Activated CD8-positive, alpha-beta T cell treated with anti-CD3 and anti-CD28 coated beads, Interleukin-2, amount 10 ng/mL, durations not matched to agents 7 days and 5 days (primary cell): ENCODE measurements at places on chromosomes 5 and 9.

DNA sequence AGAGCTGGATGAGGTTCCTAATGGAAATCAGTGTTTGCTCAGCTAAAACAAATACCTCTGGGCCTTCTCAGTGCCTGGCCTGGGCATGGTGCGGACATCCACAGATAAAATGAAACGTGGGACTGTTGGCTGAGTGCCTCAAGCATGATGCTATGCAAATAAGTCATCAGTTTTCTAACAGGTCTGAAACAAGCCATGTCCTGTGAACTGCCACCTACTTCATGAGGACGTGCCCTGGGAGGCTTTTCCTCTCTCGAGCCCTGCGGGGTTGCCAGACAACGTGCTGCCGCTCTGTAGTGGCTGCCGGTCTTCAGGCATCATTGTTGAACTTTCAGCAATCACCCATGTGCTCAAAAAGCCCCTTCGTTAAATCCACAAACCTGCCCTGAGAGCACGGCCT is 240.4 kb upstream of the IRX2 start:
- DNase-seq: no peak

- DNase-seq: no peak
Measured at GRCh38 chr5:97049175-97049574, 93.2 kb downstream of the LIX1 start.

DNA sequence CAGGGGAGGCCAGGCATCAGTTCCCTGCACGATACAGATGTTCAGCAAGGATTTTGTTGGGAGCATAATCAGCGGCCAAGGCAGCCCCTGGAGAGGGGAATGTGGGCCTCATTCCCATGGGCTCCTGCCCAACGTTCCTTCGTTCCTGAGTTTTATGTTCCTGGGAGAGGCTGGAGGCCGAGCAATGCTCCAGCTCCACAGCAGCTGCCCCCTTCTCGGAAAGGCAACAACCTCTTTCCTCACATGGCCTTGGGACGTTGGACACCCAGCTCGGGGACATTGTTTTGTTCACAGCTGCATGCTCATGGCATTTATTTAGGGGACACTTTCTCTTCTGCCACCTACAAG is 63.8 kb upstream of the COL15A1 start:
- DNase-seq: no peak

- DNase-seq: peak; percentile 91
Measured at GRCh38 chr5:157252711-157253465, 13.0 kb upstream of the CYFIP2 start.

DNA sequence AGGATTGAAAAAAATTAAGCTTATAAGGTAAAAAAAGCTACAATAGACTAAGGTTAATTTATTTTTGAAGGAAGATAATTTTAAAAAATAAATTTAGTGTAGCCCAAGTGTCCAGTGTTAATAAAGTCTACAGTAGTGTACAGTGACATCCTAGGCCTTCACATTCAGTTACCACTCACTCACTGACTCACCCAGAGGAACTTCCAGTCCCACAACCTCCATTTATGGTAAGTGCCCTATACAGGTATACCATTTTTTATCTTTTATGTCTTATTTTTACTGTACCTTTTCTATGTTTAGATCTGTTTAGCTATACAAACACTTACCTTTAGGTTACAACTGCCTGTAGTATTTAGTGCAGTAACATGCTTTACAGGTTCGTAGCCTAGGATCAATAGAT is 79.8 kb upstream of the ZNF462 start:
- no peak for DNase-seq

- no peak for DNase-seq
Measured at GRCh38 chr5:76637490-76637889, 14.3 kb upstream of the F2RL2 start.

DNA sequence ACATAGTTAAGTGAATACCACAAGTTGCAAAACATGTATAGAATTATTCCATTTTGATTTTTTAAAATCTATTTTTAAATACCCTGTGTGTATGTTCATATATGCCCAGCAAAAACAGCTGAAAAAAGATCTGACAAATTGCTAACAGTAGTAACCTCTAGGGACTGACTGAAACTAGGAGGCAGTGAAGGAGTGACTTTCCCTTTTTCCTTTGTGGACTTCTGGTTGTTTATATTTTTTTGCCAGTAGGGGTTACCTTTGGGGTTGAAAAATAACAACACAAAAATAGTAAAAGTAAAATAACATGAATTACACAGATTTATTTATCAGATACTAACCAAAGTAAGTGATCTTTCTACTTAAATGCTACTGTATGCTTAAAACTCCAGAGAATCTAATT is 2.9 kb downstream of the MEGF9 start:
- DNase-seq: no peak

- no peak for DNase-seq
Measured at GRCh38 chr9:89149726-89150125, 28.9 kb downstream of the SHC3 start.

DNA sequence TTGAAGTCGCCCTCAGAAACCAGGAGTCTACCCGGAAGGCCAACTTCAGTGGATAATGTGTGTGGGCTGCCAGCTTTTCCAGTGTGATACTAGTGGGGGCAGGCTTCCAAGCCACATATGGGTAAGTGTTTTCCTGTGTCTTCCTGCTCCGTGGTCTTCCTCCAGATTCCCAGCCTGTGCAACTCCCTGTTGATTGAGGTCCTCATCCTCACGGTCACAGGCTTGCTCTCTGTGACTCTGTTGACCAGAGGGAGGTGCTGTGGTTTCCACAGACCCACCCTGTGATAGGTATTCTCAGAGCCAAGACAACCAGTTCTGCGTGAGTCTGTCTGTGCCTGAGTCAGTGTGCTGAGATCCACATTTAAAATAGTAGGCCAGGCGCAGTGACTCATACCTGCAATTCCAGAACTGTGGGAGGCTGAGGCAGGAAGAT is 388.0 kb upstream of the IRX2 start:
- no peak for DNase-seq

DNA sequence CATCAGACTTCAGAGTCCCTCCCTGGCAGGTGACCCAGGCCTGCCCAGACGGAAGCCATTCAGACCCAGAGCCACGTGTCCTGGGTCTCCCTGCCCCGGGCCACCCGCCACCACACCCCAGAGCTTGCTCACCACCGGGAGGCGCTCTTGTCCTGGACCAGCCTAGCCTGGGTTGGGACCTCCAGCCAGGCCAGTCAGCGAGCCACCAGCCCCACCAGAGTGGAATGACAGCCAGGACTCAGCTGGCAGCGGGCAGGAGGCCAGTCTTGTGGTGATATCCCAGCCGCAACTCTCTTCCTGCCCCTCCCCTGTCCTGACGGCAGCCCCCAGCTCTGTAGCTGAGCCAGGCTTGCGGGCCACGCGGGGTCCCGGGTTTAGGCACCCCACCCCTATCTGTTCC is 1.7 kb upstream of the PTGDS start:
- peak; percentile 47 for DNase-seq

- DNase-seq: no peak
Measured at GRCh38 chr5:178551059-178551458, 39.1 kb downstream of the COL23A1 start.
